Muscle of arm (tissue), 14 donors: ENCODE measurements at places on chromosomes 2 and 18.

DNA sequence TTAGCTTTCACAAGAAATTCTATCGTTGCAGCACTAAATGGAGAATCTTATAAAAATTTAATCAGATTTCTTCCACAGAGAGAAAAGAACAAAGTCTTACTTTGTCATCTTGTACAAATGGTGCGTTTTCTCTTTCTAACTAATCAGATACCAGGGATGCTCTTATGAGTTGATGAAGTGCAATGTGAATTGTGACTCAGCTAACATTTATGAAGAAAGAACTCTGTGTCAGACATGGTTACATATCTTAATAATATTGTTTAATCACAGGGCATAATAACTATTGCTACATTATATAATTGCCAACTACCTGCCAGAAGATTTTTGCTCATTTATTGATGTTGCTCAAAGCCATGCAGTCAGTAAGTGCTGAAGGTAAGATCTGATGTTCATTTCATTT, 465.0 kb downstream of the CCDC85A start:
- DNase-seq, result no peak

GRCh38 chr2:118112771-118113334, 24.6 kb downstream of the INSIG2 start:
- no peak for DNase-seq

GRCh38 chr2:196331851-196332250, 160.5 kb upstream of the STK17B start:
- no peak for DNase-seq

DNA sequence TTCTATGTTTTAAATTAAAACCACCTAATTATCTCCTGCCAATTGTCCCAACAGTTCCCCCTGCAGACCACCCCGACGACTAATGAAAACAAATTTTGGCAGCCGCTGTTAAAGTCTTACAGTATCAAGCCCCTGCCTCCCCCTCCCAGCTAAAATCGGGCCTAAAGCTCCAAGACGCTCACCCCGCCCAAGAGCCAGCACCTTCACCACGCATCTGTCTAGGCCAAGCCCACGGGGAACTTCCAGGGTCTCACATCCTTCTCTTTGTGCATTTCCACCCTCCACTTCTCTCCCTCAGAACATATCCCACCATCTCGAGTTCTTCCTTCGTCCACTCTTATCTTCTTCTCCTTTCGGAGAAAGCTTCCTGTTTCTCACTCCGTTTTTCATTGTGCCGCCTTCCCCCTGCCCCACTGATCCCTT, 445 bp downstream of the PRPF40A start:
- no peak for DNase-seq

DNA sequence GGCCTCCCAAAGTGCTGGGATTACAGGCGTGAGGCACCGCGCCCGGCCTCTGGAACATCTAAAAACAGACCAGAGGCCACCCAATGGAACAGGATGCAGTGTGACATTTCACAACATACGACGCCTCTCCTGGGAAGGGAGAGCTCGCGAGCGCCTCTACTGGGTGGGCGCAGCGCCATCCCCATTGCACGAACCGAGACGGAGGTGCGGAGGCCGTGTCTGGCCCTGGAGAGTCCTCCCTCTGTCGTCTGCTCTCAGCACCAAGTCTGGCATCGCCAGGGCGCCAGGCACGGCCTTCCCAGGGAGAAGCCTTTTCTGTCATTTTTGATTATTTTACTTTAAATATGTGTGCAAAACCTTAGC, 9.4 kb upstream of the GBX2 start:
- no peak for DNase-seq

GRCh38 chr18:8834881-8835280, 129.5 kb downstream of the MTCL1 start:
- no peak for DNase-seq

- no peak for DNase-seq
Measured at GRCh38 chr2:138649571-138649970, 130.6 kb downstream of the NXPH2 start.
